HCEC 1CT (cell line): ENCODE measurements at places on chromosomes 1 and 21.

GRCh38 chr1:200128944-200129879, 101.7 kb downstream of the NR5A2 start:
- no peak for DNase-seq

DNA sequence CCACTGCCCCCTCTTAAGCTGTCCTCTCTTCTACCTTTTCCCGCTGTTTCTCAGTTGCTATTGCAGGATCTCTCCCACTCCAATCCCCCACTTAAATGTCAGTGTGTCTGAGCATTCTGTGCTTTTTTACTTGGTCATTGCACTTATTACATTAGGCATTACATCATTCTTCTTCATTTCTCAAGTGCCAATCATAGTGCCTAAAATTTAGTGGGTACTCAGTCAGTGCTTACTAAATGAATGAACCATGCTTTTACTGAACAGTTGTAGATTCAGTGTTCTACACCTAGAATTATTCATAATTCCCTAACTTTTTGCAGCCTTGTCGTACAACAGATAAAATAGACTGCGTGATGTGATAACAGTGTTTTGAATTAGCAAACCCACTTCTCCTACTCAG, 19.4 kb downstream of the ARMH1 start:
- no peak for DNase-seq

DNA sequence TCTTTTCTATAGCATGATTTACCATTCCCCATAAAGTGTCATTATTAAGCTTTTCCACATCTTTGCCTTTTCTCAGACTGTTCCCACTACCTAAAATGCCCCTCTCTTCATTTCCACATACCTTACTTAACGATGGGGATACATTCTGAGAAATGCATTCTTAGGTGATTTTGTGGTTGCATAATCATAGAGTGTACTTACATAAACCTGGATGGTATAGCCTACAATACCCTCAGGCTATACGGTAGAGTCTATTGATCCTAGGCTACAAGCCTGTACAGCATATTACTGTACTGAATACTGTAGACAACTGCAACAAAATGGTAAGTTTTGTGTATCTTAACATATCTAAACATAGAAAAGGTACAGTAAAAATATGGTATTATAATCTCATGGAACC, 54.8 kb upstream of the MUTYH start:
- DNase-seq, result no peak

DNA sequence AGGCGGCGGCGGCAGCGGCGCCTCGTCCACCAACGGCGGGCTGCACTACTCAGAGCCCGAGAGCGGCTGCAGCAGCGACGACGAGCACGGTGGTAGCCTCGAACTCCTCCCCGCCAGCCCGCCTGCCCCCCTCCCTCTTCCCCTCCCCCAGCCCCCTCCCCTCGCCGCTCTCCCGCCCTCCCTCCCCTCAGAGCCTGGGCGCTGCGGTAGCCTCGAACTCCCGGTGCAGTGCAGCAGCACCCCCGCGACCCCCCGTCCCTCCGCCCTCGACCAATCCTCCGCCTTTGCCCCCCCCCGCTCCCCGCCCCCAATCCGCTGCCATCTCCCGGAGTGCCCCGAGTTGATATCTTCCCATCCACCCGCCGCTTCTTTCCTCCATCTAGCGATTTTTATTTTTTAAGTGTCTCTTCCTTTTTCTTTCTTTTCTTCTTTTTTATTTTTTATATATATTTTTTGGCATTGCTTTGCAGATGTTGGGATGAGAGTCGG, 516 bp downstream of the RCOR3 start:
- DNase-seq, result peak; percentile 49

DNA sequence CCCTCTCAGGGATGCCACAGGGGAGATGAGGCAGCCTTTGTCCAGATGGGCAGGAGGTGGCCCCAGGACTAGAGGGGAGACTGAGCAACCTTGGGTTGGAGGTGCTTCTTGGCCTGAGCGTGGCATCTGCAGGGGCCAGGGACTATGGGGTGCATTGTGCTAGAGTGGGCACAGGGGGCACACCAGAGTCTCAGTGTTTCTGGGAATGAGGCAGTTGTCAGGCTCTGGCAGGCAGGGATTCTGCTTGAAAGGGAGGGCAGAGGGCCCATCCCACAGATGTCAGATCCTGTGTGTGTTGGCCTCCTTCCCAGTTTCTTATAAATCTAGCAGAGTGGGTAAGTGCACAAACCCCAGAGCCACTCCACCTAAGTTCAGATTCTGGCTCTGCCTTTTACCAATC, 13.7 kb downstream of the LGR6 start:
- peak; percentile 29 for DNase-seq
